Activated CD8-positive, alpha-beta memory T cell treated with anti-CD3 and anti-CD28 coated beads for 24 hours (primary cell): ENCODE measurements at places on chromosomes 2 and 18.
A peak's percentile ranks its signal among the peaks of the same experiment; 100 is the strongest.

- no peak for DNase-seq
These were observed 29.6 kb upstream of the ENOSF1 start for GRCh38 chr18:741931-742512.

DNA sequence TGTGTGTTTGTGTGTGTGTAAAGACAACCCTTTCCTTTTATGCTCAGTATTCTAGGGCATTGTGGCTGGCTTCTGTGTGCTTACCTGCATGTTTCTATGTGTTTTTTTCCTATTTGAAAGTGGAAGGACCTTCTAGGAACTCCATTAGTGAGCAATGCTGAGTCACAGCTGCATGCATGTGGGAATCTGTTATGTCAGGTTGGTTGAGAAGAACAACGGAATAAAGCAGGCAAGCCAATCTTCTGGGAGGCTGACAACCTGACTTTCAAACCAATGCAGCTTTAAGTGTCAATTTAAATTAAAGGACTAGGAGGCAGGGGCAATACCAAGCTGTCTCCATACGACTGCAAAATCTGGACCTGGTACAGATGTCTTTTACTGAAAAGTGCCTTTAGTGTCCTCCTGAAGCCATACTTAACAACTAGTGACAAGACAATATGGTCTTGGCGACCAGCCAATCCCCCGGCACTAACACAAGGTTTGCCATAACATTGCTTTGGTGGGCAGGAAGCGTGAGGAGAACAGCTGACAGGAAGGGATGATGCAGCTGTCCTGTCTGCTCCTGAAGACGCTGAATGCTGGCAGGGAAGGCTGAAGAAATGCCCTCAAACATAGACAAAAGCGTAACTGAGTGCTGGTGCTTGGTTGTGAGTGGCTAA is 514.7 kb upstream of the CDH7 start:
- no peak for DNase-seq

GRCh38 chr18:78160961-78161656 is 818.5 kb upstream of the SALL3 start:
- DNase-seq, result no peak

- no peak for DNase-seq
These were observed 19.6 kb upstream of the KCNG3 start for GRCh38 chr2:42513252-42513918.

DNA sequence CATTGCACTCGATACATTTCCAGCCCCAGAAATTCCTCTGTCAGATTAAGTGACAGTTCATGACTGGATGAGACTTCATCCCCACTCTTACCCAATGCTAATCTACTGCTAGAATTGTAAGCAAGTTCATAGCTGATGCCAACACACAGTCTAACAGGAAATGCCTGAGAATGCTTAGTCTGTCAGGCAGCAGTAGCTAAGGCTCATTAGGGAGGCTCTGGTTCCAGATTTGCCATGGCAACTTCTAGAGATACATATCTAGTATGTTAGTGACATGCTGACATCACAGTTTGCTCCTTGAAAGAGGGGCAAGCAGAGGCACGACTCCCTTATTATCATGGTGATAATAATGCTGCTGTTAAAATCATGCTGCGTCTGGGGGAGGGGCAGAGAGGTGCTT is 198.4 kb downstream of the RBM43 start:
- no peak for DNase-seq

DNA sequence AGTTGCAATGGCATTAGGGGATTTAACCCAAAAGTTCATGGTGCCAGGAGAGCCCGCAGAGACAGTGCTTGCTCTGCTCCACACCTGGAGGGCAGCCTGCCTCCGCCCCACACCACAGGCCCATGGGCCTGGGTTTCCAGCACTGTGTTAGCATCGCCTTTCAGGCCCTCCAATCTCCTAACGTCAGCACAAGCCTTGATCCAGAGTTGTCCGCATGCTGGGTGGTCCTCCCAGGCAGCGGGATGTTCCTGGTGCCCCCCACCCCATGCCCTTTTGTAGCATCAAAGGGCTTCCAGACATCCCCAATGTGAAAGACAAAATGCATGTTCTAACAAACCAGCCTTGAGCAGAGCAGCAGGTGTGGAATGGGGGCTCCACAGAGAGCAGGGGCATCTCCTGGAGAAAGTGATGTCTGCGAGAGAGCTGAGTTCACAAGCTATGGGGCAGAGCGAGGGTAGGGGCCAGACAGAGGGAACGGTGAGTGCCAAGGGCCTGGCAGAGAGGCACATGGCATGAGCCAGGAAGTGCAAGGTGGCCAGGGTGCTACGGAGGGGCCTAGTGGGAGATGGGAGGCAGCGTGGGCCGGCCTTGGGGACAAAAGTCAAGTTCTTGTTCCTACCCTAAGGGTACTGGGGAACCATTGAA is 119.2 kb downstream of the CYP26B1 start:
- DNase-seq, result peak; percentile 21

GRCh38 chr2:236195726-236196125 is 27.5 kb upstream of the GBX2 start:
- DNase-seq, result no peak

- no peak for DNase-seq
These were observed 14.3 kb downstream of the SLC25A52 start for GRCh38 chr18:31746396-31746795.

- DNase-seq, result no peak
These were observed 51.0 kb upstream of the B3GNT2 start for GRCh38 chr2:62144689-62145477.

- DNase-seq, result no peak
These were observed 45.6 kb downstream of the C1QL2 start for GRCh38 chr2:119112770-119113488.

- DNase-seq, result no peak
These were observed 138.8 kb downstream of the BCL11A start for GRCh38 chr2:60414495-60415138.

- no peak for DNase-seq
These were observed 61.7 kb downstream of the CYBRD1 start for GRCh38 chr2:171584001-171584400.

- no peak for DNase-seq
These were observed 104.3 kb downstream of the CSRNP3 start for GRCh38 chr2:165573534-165574461.

DNA sequence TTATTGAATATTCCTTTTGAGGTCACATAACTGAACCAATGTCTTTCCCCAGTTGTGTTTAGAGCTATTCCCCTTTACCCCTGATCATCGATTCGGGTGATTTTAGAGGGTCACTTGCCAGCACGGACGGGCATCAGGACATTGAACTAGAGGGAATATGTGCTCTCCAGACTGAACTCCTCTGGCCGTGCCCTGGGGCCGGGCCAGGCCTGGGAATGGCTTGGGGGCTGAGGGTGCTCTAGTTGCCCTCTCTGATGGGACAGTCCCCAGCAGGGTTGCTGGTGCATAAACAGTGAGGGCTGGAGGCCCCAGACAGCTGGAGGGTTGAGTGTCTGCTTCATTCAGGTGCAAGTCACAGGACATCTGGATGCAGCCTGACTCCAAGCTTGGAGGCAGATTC is 90.7 kb downstream of the SMIM21 start:
- DNase-seq, result no peak

- DNase-seq, result no peak
These were observed 16.8 kb downstream of the COBLL1 start for GRCh38 chr2:164824872-164825271.

DNA sequence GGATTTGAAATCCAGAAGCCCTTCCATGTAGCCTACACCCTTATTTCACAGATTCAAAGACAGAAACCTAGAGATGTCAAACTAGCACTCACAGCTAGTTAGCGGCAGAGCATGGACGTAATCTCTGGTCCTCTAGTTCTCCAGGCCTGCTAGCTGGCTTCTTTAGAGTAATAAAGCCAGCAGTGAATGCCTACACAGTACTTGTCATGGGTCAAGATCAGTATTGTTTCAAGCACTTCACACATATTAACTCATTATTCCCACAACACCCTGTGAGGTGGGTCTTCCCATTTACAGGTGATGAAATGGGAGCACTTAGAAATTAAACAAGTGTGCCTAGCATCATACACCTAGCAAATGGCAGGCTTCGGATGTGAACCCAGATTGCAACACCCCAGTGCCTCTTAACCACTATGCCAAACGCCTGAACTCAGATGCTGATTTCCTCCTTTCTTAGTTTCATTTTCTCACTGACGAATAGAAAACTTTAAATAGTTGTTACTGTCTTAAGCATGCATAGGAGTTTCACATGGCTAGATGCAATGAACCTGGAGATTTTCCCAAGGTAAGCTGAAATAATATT is 14.5 kb upstream of the ZBTB14 start:
- DNase-seq, result no peak

GRCh38 chr2:134549104-134549503 is 169.7 kb downstream of the TMEM163 start:
- no peak for DNase-seq

DNA sequence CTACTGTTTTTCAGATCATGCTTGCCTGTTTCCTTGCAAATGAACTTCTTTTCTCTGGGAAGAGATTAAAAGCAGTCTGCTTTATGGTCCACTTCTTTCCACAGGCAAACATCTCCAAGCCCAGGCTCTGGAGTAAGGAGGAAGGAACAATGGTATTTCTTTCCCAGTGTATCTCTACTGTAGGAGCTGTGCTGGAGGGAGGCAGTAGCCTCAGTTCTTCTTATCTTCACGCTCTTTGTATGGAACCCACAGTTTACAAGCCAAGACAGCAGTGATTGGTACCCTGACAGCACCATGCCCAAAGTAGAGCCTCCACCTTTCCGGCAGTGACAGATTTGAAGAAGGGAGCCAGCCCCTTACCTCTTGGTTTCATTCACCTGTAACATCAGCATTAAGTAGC is 35.2 kb downstream of the SPOPL start:
- DNase-seq, result no peak

GRCh38 chr18:71450257-71450656 is 1093.9 kb downstream of the CBLN2 start:
- DNase-seq, result no peak

GRCh38 chr2:25310965-25311864 is 30.5 kb downstream of the DNMT3A start:
- no peak for DNase-seq

DNA sequence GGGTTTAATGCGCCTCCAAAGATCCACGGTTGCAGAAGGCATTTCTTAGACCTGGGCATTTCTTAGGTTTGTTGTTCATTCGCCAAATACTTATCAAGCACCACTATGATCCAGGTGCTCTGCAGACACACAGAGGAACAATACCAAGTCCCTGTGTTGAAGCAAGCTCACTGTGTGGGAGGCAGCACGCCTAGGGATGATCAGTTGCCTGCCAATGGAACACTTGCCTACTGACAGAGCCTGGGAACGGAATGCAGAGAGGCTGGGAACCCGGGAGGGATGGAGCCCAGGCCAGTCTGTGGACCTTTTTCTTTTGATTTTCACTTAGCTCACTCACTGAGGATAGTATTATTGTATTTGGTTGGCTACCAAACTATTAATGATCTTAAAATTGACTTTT is 1.9 kb upstream of the GRP start:
- no peak for DNase-seq
